ENCODE measurements at places on chromosomes 4 and X.
A peak's percentile ranks its signal among the peaks of the same experiment; 100 is the strongest.

GRCh38 chr4:25651682-25652081 lies 4.0 kb upstream of the SLC34A2 start:
- no peak for DNase-seq

DNA sequence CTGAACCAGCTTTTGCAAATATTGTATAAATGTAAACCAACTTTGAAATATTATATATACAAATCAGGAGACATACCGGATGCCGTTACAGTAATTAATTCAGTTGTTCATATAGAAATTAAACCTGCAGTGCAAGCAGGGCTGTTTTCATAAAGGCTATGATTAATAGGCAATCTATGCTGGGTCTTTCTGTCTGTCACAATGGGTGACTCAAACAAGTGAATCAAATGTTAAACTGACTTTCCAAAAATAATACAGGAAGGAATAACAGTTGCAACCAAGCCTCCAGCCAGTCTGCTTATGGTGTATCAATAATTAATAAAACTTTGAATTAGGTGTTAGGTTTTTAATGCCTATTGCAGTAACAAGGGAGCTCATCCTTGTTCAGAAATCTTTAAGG lies 43.9 kb downstream of the GABRB1 start:
- peak; percentile 54 for DNase-seq

DNA sequence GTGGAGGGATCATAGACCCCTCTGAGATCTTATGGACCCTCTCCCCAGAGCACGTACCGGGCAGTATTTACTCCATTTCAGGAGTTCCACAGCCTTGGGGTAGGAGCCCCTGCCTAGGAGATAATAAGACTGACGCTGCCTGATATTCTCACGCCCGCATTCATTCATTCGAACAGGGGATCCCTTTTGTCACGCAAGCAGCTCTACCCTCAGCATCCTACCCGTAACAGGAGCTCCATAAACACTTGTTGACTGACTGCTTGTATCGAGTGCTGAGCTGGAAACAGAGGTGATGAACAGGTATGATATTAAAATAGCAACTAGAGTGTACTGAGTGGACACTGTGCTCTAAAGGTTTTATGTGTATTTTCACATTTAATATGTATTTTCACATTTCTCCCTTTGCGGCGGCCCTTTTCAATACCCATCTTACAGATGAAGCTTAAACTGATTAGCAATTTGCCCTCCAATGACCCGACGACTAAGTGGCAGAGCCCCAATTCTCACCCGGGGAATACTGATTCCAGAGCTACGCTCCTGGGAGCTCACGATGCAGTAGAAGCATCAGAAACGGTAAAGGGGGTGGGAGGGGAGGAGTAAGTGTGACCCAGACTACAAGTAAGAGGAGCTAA lies 888 bp downstream of the RAB28 start:
- DNase-seq, result peak; percentile 32

GRCh38 chr4:40132816-40133215 lies 64.0 kb upstream of the RHOH start:
- no peak for DNase-seq

- DNase-seq, result peak; percentile 37
These were observed 144.8 kb downstream of the FRYL start for GRCh38 chr4:48635310-48635709.

- DNase-seq, result no peak
These were observed 74.5 kb upstream of the PLS3 start for GRCh38 chrX:115486510-115486909.

- DNase-seq, result no peak
These were observed 31.0 kb downstream of the OSTC start for GRCh38 chr4:108681321-108681809.

GRCh38 chrX:12951595-12951975 lies 23.3 kb upstream of the TMSB4X start:
- DNase-seq, result no peak

DNA sequence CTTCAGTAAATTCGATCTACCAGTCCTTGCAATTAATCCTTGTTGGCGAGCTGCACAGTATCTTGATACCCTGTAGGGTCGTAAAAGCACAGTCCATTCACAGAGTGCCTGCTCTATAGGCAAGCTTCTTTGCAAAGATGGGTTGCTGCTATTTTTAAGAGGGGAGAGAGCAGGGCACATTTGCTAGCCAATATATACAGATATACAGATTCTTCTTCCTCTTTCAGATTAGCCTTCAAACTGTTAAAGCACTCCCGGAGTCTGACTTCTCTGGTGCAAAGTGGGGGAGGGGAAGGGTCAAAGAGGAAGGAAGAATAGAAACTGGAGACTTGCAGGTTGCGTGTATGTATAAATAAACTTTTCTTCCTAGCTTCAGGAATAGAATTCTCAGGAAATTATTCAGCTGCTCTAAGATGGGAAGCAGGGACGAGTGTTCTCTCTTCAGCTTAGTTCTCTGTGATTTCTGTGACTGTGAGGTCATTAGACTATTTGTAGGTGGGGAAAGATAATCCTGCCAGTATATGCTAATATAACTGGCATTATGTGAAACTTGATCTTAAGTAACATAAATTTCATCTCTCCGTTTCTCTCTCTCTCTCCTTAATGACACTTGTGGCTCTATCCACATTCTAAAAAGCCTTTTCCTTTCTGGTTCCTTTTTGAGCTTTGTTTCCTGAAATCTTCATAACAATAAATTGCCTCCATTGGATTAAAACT lies at the start of gene CYSLTR1:
TSS of gene CYSLTR1 (minus strand) at position 242 of the 717 bp plus-strand sequence. CDS start 53,865 bp downstream, outside the sequence.
- DNase-seq, result no peak

DNA sequence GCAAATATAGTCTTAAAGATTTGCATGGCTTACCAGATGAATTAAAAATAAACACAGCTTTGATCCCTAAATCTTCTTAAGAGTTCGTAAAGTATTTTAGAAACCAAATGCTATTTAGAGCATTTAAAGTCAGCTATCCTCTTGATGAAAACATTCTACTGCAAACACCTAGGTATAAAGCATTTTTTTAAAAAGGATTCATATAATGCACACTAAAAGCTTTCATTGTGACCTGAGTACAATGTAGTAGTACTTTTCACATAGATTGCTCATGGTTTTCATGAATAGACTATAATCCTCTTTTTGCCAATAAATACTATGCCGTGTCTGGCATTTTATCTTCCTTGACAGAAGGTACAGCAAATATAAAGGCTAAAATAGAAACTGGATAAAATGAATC lies 805.1 kb upstream of the INTU start:
- no peak for DNase-seq

GRCh38 chr4:98314791-98315565 lies 53.8 kb downstream of the RAP1GDS1 start:
- DNase-seq, result peak; percentile 46

- no peak for DNase-seq
These were observed 76.5 kb downstream of the MAPK10 start for GRCh38 chr4:86283371-86283770.

- DNase-seq, result no peak
These were observed 31.3 kb upstream of the ASMTL start for GRCh38 chrX:1483843-1484637.

DNA sequence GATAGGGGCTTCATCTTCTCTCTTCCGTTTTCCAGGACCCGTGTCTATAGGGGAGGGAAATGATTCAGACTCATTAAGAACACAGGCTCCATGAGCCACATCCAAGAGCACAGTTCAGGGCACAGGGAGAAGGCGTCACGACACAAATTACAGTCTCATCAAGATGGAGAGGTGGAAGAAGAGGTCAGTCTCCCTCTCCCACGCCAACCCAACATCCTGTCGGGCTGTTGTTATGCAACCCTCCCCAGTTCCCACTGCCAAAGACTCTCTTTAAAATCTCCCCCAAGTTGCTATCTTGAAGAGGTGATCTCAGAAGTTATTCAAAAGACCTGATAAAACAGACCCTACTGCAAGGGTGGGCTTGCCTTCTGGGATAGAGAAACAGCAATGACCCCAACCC lies 12.6 kb downstream of the ZMYM3 start:
- DNase-seq, result no peak

GRCh38 chr4:98903963-98904362 lies 25.0 kb downstream of the EIF4E start:
- DNase-seq, result no peak

DNA sequence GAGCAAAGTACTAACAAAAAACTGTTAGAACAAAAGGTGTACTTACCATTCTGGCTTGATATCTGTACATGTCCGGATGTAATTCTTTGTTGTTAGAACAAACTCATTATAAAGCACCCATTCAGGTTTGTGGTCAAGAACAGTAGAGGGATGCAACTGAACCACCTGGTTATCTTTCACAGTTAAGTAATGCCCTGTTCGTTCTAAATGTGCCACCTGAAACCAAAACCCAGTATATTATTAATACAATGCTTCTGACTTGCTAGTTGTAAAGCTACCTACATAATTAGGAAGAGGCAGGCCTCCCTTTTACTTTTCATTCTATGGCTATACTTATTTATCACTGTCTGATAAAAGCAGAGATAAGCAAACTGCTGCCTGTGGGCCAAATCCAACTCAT lies 54.8 kb downstream of the DHX15 start:
- no peak for DNase-seq

DNA sequence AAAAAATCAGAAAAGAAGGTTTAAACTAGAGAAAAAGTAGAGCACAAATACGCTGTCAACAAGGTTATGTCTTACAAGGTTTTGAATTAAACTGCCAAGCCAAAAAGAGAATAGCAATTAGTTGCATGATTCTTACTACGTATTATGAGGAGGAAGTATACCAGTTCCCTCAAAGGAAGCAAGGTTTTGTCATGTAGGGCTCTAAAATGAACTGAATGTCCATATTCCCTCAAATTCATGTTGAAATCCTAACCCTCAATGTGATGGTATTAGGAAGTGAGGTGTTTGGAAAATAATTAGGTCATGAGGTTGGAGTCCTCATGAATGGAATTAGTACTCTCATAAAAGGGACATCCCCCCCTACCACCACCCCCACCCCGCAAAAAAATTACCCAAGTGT lies 201.0 kb downstream of the FBXW7 start:
- no peak for DNase-seq

DNA sequence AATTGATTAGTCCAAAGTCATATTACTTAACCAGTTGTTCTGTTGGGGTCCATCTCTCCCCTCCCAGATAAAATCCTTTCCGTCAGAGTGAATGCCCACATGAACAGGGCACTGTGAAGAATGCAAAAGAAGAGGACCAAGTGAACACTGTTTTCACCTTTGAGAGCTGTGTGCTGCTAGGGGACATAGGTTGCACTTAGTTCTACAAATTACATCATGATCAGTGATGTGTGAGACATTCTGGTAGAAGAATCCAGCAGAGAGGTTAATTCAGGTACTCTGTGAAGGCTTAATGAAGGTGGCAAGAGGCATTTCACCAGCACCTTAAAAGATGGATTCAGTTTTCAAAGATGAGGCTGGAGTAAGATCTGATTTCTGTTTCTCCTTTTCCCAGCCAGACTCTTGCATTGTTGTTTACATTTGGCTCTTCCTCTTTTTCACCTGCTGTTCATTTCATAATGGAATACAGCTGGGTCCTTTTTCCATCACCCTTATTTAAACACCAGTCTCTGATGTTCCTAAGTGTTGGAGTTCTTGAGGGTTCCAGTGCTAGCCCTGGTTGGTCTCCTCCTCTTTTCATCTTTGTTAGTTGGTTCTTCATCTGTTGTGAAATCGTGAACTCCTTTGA lies 10.9 kb downstream of the GAB1 start:
- no peak for DNase-seq

- DNase-seq, result no peak
These were observed 341.6 kb upstream of the MAOA start for GRCh38 chrX:43314525-43314924.

DNA sequence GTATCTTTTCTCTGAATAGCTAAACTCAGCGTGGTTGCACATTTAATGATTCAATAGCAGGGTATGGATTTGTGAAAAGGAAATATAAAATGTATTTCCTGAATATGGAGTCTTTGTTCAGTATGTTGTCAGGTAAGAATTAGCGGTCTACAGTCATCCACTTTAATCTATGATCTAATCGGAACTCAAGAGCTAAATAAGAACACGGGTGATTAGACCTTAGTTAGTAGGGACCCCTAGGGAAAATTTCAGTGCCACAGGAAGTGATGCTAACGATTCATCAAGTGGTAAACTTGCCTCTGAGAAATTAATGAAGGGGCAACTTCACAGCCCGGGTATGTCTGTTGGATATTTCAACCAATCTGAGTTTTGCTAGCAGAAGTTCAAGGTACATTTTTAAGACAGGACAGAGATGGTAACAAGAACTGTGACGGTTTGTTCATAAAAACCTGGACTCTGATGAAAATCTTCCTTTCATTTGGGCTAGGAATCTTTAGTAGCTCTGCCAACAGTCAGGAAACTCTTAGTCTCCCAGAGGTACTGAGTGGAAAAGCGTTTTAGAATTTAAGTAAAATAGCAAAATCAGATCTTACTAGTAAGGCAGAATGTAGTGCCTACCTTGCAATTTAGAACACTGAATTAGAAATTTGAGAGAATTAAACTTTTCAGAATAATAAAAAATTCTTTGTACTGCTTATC lies 47.1 kb downstream of the PCDH7 start:
- no peak for DNase-seq

DNA sequence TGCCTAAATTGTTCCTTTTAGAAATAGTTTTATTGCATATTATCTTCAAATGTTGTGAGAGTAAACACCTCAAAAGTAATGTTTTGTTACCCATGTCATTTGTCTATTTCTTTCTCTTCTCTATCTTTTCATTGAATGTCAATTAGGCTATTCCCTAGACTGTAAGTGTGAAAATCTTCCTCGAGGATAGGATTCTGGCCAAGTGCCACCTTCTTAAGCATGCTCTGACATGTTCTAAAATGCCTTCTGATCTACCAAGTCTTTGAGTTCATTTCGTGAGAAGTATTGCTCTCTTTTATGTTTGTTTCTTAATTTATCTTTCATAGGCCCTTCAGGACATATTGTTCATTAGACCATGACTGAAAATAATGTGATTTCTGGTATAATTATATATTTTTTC lies 44.1 kb upstream of the TLL1 start:
- no peak for DNase-seq

GRCh38 chr4:142354794-142355420 lies 491.2 kb downstream of the INPP4B start:
- no peak for DNase-seq

GRCh38 chr4:80538276-80538926 lies 202.9 kb downstream of the CFAP299 start:
- peak; percentile 85 for DNase-seq

- DNase-seq, result no peak
These were observed 196.3 kb upstream of the HHIP start for GRCh38 chr4:144449611-144450010.

DNA sequence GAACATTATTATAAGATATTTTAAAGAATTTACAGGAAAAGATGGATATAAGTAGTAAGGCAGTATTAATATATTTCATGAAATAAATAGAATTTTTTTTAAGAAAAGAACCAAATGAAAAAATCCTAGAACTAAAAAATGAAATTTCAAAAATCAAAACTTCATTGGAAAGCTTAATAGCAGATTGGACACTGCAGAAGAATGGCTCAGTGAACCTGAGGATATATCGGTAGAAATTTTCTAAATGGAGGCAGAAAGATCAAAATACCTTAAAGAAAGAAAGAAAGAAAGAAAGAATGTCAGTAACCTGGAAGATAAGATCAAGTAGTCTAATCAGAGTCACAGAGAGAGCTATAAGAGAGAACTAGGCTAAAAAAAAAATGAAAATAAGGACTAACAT lies 21.3 kb upstream of the FAM13A start:
- no peak for DNase-seq
